ENCODE measurements at places on chromosomes 6 and 20.

DNA sequence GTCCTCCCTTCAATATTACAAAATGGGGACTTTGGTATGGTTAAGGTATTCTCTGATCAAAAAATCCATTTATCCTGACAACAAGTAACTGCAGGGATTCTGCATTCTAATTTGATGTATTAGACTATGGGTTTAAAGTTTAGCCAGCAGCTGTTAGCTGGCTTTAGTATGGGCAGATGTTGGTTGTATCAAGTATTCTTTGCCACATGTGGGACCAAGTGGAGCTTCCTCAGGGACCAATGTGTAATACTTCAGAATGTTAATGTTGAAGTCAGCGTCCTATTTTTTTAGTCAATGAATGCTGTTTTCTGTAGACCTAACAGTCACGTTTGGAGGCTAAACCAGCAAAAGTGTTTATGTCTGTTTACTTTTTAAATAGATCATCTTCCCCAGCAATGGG lies 41.4 kb downstream of the MOXD1 start:
- no peak for DNase-seq

GRCh38 chr6:2514965-2515543 lies 235.7 kb downstream of the MYLK4 start:
- DNase-seq: no peak

DNA sequence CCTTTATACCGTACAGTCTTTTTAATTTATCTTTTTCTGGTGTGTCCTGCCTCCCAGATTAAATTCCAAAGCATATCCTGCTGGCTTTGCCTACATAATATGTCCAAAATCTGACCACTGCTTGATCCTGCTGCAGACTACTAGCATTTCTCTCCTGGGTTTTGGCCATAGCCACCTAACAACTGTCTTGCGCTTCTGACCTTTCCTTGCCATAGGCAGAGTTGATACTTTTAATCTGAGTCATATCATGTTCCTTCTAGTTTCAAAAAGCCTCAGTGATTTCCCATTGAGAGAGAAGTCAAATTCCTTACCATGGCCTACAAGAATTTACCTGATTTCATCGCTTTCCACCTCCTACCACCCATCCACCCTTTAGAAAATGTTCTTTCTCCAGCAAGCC lies 104.8 kb downstream of the BCKDHB start:
- no peak for DNase-seq

DNA sequence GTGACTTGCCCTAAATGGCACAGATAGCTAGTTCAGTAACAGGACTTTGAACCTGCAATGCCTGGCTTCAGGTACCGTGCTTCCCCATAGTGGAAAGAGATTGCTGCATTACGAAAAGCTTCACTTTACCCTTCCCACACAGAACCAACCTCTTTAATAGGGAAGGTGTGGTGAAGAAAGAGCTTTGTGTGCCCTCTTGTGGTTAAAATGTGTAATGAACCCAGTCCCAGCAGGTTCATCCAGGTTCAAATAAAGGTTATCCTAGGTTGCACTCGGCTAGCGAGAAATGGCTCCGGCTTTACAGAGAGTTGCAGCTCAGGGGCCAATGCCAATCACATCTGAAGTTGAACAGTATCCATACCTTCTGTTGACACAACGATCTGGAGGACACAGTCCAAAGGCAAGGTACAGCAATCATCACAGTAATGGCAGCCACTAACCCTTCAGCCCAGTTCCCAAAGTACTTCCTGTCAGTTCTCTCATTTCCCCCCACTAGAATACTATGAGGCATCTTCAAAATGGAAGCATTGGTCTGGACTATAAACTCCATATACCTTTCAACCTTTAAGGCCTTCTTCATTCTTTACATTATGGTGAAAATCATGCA lies 3.0 kb downstream of the DEFB115 start:
- DNase-seq: no peak

DNA sequence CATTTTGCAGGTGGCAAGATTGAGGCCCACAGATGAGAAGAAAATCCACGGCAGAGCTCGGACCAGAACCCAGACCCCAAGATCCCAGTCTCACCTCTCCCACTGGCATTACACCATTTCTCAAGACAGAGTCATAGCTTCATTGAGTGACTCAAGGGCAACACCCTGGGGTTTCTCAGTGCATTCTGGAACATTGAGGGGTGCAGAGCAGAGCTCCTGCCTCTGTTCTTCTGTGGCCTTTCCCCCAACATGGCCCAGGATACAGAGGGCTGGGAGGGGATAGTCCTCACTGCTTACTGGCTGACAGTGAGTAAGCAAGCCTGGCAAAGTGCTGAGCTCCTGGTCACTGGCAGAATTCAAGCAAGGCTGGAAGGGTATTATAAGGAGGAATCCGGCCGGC lies 74.0 kb downstream of the MDGA1 start:
- DNase-seq: no peak

DNA sequence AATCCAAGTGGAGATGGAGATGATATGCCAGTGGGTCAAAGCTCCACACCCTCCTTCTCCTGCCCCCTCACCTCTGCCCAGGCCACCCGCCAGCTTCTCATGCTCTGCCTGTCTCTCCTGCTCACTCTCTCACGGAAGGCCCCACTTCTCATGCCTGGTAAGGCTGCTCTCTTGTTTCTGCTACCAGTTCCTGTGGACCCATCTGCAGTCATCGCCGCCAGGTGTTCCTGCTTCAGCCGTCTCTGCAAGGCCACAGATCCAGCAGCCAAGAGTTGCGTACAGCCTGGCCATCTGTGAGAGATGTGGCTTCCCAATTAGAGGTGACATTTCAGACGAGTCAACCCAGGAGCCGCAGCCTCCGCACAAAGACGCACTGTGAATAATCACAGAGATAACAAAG lies 40.8 kb upstream of the NXT1 start:
- no peak for DNase-seq

DNA sequence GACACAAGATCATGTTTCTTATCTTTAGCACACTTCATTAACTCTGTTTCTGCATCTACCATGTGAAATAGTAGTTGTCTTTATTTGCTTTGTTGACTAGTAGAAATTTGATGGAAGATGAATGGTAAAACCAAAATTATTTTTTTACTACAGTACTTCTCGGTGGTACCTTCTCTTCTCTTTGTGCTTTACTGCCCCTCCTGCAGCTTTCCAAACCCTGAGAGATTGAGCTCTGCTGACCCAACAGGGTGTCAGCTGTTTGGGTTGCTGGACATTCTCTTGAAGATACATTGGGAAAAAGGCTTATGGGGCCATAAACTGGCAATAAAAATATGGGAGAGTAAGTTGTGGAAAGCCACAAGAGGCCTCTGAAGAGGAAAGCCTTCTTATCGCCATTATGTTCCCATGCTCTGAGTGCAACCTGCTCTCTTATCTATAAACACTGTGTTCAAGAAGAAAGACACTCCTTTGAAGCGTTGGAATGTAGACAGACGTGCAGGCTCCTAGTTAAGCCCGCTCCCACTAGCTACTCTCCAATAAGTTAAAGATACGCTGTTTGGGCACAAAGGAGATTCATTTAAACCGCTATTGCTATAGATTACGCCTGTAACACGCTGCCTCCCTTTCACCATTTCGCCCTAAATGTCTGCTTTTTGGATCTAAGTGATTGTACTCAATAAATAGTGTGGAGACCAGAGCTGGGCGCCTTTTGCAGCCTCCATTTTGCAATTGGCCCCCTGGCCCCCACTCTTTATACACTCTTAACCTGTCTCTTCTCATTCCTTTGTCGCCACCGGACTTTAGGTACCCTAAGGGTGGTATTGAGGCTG lies 60.1 kb upstream of the PRSS16 start:
- DNase-seq: no peak

- DNase-seq: no peak
Measured at GRCh38 chr6:110446405-110446804, 30.0 kb downstream of the SLC22A16 start.

GRCh38 chr20:49937027-49937929 lies 1.1 kb downstream of the RNF114 start:
- DNase-seq: no peak

DNA sequence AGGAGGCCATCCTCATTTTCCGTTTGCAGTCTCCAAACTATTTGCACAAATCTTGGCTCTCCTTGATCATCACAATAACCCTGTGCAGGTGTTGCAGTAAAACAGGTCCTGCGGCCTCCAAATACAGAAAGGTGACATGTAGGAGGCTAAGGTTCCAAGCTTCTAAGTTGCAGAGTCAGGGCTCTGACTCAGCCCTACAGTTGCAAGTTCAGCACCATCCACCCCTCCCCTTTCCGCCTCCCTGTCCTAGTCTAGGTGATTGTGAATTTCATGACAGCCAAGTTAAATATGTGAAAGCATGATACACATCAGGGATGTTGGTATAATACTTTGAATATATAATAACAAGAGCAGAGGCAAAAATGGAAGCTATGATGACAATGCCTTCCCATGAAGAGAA lies 317.3 kb upstream of the CDH4 start:
- DNase-seq: no peak

GRCh38 chr20:45251884-45252560 lies 2.3 kb downstream of the SLPI start:
- no peak for DNase-seq

GRCh38 chr20:4488407-4489339 lies 233.0 kb upstream of the PRND start:
- no peak for DNase-seq

- DNase-seq: no peak
Measured at GRCh38 chr6:9520417-9521151, 894.3 kb downstream of the TFAP2A start.

- no peak for DNase-seq
Measured at GRCh38 chr6:160036331-160036695, 67.4 kb downstream of the IGF2R start.

DNA sequence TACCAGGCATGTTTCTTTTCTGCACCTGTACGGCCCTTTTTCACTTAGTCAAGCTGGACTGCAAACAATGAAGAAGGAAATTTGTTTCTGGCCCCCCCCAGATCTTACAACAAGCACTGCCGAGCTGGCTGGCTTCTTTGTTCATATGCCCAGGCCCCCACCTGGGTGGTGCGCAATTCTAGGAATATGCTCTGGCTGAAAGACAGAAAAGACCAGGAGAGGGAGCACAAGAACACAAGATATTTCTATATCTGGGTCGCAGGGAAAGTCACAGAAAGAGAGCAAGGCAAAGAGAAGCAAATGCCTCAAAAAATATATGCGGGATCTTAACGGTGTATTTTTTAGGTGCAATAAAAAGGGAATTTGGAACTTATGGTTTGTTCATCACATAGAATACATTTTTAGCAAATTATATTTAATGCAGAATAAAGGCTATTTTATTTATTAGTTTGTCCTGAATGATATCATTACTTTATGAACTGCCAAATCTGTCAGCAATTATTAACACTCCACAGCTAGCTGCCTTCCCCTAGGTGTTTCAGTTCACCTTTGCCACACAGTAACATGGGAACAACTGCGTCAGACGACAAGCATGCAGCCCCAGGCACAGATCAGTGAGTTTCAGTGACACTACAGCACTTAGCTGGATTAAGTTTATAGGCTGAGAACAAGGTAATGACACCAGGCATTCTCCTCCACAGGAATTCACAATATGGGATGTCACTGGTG lies 76.5 kb downstream of the GJA10 start:
- DNase-seq: no peak

DNA sequence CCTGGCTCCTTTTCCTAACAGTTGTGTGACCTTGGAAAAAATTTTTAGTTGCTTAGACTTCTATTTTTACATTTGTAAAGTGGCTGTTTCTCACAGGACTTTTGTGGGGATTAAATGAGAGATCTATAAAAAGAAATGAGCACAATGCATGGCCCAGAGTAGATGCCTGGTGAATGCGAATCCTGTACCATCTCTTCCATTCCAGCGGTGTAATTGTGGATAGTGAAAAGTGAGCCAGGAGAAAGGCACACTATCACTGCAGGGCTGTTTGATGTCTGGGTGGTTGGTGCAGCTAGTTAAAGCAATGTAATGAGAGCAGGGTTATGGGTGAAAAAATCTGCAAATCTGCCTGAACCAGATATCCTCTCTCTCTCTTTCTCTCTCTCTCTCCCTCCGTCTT lies 347.5 kb upstream of the CITED2 start:
- no peak for DNase-seq

DNA sequence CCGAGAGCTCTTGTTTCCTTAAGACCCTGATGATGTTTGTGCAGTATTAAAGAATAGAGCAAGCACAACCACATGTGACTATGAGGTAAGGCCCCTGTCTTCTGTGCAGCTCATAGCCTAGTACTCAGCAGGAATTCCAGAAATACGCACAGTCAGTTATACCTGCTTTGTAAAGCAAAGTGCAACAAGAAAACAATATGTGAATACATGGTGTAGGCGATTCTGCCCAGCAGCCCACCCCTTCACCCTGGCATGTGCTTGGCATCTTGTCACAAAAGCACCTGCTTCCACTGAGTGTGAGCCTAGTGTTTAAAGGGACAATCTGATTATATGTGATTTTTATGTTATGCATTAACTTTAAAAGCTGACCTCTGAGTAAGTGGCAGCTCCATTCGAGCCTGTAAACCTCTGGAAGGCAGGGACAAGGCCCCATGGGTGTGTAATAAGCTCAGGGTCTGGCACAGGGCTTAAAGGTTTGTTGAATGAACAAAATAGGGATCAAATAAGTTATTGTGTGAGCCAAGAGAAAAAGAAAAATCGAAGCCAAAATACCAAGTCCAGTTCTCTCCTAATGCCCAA lies 148.7 kb downstream of the DOK5 start:
- DNase-seq: no peak

GRCh38 chr20:51422514-51423289 lies 119.8 kb downstream of the NFATC2 start:
- no peak for DNase-seq

DNA sequence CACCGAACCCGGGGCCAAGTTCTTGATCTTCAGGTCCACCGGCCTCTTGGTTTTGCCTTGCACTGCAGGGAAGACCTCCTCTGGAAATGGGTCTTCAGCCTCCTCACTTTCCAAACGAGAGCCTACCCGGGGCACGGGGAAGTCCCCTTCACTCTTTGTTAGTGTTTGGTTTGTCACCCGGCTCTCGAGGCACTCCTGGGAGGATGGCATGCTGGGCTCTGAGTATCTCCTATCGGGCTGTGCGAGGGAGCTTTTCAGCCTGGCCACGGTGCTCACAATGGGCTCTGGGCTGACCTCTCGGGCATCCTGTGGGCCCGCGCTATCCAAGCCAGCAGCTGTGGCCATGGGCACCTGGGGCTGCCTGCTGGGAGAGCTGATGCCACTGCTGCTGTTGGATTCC lies 8.1 kb downstream of the TAGAP start:
- no peak for DNase-seq

- no peak for DNase-seq
Measured at GRCh38 chr6:99611148-99611547, 4.5 kb downstream of the PRDM13 start.

DNA sequence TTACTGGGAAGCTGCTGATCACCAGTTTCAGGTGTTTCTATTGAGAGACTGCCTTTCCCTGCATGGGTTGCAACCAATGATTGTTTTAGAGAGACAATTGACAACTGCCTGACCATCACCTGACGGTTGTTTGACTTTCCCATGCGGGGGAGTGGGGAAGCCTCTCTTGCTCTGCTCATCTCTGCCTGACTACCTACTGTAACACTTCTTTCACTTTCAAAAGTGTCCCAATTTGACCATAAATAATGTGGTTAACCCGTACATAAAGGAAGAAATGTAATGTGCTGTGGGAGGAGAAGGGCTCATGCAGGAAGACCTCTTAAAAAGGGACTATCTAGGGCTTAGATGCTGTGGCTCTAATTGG lies 122.1 kb upstream of the PHACTR1 start:
- DNase-seq: no peak

Data from natural killer cell treated with Interleukin-12 subunit alpha and Interleukin-12 subunit beta and Interleukin-15 and Interleukin-18, amount 100 ng/mL, for 72 hours (primary cell).